ENCODE measurements at places on chromosomes 5 and 9. TPM values are rescaled to one million over a fixed set of nuclear protein-coding genes. Genes with fewer than 3 reads are reported as not detected.

NSG2 gene
- not detected for total RNA-seq

FER gene
- 13.8 TPM for total RNA-seq

SPAG8 gene
- 8.9 TPM for total RNA-seq

NKD2 gene
- total RNA-seq = not detected

GFPT2 gene
- total RNA-seq = 2.9 TPM

FBXL7 gene
- total RNA-seq = not detected

ZFYVE16 gene
- total RNA-seq = 22.4 TPM

SLC1A1 gene
- total RNA-seq = not detected

SLC25A2 gene
- 2.1 TPM for total RNA-seq

SLC12A2 gene
- 16.4 TPM for total RNA-seq

PIK3R1 gene
- total RNA-seq = 91.4 TPM

PCDHGA11 gene
- 0.10 TPM for total RNA-seq
